ENCODE measurements at places on chromosomes 1 and 21. TPM values are rescaled to one million over a fixed set of nuclear protein-coding genes. Genes with fewer than 3 reads are reported as not detected.

- DNase-seq = no peak
Observed at GRCh38 chr1:1088029-1088800, 14.1 kb upstream of the RNF223 start.

- DNase-seq = no peak
Observed at GRCh38 chr21:32392299-32392879, 423 bp downstream of the URB1 start.

- peak; percentile 97 for DNase-seq
Observed at GRCh38 chr1:178093494-178093950, 382 bp upstream of the RASAL2 start.

GRCh38 chr1:235073331-235073967 lies 55.2 kb downstream of the TOMM20 start:
- DNase-seq = no peak

DNA sequence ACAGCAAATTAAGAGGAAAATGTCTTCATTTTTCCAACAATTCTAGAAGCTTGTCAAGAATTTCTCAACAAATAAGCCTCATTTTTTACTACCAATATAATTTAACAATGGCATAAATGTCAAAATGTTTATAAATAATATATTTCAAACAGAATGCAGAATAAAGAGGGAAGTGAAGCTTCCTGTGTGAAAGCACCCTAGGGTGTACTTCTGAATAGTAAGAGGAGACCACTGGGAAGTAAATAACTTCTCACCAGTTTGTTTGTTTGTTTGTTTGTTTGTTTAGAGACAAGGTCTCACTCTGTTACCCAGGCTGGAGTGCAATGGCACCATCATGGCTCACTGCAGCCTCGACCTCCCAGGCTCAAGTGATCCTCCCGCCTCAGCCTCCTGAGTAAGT lies 244.3 kb downstream of the SLC45A1 start:
- DNase-seq = no peak

GRCh38 chr1:41874903-41875411 lies 43.8 kb downstream of the HIVEP3 start:
- no peak for DNase-seq

DNA sequence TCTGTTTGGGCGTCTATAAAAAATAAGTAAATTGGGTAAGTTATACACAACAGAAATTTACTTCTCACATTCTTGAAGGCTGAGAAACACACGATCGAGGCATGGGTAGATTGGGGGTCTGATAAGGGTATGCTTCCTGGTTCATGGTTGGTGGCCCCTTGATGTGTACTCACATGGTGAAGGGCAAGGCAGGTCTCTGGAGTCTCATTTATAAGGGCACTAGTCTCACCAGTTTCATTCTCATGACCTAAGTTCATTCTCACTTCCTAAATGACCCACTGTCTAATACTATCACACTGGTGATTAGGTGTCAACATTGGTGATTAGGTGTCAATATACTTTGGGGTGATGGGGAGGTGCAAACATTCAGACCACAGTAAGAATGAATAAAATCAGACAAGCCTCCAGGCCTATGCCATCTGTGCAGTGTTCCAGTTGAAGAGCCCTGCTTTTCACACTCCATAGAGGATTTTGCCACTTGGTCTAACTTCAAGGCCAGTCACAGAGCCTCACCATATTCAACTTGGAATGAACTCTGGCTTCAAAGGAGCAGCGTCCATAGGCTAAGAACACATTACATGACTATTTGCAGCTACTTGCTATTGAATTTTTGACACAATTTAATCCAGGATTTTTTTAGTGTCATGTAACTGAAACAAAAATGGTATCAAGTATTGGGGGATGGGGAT lies 2.5 kb upstream of the GBP4 start:
- DNase-seq = no peak

DNA sequence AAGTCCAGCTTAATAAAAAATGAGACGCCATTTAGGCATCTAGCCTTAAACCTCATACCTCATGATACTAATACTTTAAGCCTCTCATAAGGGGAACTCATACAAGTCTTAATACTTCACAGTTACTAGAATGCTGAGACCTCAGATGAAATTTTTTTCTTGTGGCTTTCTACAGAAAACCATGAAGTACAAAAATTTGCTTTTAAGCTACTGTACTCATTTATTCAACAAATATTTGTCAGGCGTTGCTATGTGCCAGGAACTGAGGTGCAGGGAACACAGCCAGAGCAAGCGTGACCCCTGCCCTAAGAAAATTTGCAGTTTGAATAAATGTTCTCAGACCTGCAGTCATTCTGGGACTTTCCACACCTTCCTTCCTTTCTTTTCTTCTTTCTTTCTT lies 150.6 kb downstream of the MRPL39 start:
- DNase-seq = no peak

GRCh38 chr1:165055581-165055980 lies 300.9 kb downstream of the LMX1A start:
- no peak for DNase-seq

Gene ZMPSTE24
- 36.4 TPM for total RNA-seq

Gene FNBP1L
- total RNA-seq = 49.0 TPM

Gene LRRC7
- 8.8 TPM for total RNA-seq
